Activated CD4-positive, alpha-beta T cell treated with anti-CD3 and anti-CD28 coated beads for 1 hour (primary cell): ENCODE measurements at places on chromosomes 12 and 14.

DNA sequence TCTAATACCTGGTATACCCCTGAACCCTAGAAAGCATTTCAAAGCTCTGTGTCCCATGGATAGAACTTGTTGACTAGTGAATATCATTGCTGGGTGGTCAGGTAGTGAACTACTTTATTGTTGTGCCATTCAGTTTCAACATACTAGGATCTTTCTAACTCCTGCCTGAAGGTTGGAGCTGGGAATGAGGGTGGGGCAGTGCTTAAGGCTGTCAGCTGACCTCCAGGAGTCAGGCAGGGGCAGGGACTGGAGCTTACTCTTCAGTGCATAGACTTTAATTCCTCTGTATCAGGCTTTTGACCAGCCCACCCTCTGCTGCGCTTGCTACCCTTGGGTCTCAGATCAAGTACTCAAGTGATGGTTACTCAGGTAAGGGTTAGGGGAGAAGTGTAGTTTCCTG is 102.6 kb upstream of the RFX4 start:
- no peak for DNase-seq

DNA sequence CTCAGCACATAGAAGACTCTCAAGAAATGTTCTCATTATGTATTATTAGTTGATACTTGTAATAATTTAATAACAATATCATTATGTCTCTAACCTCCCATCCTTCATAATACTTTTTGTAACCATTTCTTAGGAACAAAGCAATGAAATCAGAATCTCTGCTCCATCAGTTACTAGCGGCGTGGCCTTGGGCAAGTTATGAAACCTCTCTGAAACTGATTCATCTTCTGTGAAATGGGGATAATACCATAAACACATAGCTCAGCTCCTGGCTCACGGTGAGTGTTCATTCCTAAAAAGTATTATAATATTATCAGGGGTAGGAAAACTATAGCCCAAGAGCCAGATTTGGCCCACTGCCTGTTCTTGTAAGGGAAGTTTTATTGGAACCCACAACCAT is 11.4 kb upstream of the CMKLR1 start:
- DNase-seq = no peak

DNA sequence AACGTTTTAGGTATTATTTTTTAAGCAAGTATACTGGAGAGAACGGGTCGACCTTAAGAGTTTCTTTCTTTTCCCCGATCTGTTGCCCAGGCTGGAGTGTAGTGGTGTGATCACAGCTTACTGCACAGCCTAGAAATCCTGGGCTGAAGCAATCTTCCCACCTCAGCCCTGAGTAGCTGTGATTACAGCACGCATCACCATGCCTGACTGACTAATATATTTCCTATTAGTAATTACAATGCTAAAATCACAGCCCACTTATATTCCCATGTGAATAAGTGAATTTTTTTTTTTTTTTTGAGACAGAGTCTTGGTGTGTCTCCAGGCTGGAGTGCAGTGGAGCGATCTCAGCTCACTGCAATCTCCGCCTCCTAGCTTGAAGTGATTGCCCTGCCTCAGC is 50.4 kb downstream of the DICER1 start:
- DNase-seq = no peak

DNA sequence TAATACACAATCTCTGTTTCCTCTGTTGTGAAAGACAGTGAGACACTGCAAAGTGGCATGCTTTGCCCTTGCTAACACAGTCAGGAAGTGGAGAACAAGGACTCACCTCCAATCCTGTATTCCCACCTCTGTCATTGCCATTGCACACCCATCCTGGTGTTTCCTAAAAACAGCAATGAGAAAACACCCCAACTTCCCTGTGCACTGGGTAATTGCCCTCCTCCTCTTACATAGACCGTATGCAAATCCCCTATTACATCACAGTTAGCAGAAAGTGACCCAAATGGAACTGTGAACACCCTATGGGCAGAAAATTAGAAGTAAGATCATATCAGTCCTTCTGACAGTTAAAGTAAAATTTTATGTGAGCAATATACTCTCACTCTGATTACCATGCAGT is 355.5 kb downstream of the BCL11B start:
- no peak for DNase-seq

DNA sequence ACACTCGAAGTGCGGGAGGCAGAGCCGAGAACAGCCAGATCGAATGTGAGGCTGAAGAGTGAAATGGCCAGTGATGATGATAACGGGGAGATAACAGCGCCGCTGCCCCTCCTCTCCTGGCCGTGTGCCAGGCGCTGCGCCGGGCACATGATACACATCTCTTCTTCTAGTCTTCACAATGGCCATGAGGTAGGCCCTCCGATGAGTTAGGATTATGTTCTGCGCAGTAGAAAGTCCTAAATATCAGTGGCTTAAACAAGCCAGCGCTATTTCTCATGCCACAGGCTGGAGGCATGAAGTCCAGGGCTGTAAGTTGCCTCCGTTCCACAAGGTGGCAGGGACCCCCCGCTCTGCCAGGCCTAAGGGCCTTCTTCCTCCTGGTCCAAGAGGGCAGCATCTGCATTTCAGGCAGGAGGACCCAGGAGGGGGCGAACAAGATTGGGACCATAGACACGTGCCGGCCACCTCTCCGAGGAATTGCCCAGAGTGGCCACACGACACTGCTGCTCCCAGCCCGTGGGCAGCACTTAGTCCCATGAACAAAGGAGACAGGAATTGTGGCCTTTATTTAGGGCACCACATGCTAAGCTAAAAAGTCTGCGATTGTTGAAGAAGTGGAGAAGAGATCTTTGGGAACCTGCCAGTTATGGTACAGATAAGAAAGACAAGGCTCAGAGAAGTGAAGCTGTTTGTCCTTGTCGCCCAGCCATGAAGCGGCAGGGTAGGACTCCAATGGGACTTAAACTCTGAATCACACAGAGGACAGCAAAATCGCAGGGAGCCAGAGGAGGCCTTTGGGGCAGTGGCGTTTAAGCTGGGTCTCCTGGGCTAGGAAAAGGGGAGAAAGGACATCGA is 10.9 kb upstream of the HVCN1 start:
- no peak for DNase-seq

GRCh38 chr12:70068743-70069142 is 174.5 kb upstream of the CNOT2 start:
- no peak for DNase-seq
